ENCODE measurements at places on chromosomes 11 and 22.

DNA sequence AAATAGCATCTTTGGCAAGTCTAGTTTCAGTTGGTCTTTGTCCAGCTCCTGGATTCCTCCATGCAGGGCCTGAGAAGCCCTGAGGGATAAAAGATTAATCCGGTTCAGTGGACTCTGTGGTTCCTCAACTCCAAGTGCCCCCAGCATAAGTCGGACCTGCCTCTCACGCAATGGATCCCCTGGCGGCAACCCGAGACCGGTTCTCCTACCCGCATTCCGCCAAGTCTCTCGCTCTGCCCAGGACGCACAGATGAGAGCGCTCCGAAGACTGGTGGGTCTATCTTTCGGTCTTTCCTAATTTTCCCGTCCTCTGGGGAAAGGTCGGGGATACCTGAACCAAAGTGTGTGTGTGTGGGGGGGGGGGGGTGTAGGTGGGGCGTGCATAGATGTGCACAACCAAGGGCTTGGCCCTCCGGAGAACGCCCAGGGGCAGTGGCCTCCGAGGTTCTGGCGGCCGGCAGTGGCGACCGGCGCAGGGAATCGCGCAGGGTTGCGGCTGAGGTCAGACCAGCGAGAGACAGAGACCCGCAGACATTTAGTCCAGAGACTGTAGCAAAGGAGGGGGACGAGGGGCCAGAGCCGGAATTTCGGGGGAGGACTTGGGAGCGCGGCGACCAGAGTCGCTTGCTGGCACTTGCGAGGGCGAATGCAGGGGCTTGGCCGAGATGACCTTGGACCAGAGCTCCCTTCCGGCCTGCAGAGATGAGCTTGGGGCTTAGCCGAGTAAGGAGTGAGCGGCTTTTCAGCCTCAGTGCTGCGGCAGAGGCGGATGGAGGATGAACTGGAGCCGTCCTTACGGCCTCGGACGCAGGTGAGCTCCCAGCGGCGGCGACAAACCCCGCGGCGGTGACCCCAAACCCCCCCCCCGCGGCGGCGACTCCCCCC is 712 bp upstream of the SLC2A11 start:
- no peak for DNase-seq

DNA sequence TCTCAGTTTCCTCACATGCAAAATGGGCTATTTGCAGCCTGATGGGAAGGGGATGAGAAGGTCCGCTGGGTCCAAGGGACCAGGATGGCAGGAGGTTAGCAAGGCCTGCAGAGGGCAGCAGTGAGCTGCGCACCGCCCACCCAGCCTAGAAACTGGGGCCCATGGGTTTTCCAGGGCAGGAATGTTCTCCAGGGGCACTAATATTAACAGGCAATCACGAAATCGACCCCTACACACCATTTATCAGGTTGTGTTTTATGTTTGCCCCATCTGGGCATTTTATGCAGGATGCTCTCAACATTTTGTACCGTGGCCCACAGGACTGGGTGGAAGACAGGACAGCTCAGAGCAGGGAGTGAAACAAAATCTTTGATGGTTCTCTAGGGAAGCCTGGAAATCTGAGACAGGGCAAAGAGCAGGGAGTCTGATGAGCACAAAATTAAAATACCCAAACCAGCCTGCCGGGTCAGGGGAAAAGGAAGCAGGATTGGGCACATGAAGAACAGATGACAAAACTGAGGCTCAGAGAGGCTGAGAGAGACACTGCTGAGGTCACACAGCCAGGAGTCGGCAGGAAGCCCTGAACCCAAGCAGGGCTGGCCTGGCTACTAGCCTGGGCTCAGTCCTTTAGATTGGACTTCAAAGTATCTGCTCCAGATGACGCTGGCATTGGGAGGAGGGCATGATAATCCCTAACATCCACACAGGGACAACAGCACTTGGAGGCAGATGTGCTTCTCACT is 1.6 kb upstream of the BCR start:
- peak; percentile 74 for DNase-seq

DNA sequence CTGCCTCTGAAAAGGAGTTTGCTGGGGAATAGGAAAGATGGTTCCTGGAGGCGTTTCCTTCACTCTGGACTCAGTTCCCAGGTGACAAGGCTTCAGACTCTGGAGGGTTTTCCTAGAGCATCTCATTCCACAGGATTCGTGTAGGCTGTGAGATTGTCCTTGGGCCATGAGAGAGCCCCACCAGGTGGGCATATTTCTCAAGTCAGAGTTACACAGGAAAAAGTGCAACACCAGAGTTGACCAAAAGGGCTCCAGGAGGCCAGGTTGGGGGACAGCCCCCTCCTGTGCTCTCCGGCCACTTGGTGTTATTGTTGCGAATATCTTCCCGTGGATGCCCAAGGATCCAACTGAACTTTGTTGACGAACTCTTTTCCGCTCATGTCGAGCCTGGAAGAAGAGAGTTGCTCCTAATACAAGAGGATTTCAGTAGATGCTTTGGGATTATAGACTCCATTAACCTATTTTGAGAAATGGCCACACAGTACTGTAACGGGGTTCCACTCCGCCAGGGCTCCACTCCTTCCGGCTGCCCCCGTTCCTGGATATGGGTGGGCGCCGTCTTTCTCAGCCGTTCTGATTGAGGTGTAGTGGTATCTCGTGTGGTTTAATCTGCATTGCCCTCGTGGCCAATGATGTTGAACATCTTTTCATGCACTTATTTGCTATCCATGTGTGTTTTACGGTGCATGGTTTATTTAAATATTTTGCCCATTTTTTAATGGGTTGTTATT is 580.3 kb downstream of the BRD1 start:
- no peak for DNase-seq

DNA sequence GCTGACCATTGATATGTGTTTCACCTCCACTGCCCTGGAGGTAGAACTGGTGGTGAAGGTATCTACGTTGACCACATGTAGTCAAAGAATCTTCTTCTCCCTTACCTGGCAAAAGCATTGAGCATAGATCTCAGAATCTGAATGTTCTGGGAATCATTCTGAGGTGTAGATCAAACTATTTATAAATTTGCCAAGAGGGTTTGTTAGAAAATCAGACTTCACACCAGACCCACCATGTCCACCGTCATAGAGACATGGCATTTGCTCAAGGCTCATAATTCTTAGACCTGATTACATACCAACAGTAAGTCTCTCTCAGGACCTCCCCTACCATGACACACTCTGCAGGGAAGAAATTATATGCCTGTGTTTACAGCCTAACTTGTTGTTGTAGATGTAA is at the start of gene OR8B2:
Gene OR8B2, minus strand, starts transcription at position 101 of the 400 bp plus-strand sequence. CDS start 1,156 bp downstream, outside the sequence.
- DNase-seq, result no peak

DNA sequence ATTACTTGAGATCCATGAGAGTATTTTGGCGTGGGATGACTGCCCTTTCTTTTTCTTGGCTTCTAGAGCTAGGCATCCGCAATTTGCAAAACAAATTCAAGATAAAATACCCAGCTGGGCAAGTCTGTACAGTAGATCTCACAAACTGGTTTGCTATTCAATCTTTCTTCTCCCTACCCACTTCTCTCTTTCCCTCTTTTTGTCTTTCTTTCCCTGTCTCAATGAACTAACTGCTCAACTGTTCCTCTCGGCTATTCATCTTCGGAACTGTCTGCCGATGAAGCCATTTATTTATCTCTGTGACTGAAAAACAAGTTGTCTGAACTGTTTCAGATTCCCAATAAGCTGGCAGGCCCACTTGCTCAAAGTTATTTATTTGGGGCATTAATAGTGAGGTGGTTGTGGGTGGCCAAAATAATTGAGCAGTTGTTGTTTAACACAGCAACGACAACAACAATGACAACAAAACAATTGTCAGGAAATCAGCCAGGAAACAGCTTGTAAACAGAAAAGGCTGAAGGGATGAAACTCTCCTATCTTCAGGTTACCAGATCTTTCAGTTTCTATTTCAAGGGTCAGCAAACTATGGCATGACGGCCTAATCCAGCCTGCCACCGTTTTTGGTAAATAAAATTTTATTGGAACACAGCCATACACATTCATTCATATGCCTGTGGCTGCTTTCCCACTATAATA is 76.0 kb upstream of the MTMR2 start:
- DNase-seq, result no peak

GRCh38 chr11:130220311-130221035 is 60.9 kb downstream of the ST14 start:
- no peak for DNase-seq

- DNase-seq, result no peak
These were observed 443.7 kb downstream of the NTM start for GRCh38 chr11:131814108-131814507.

- no peak for DNase-seq
These were observed 8.9 kb downstream of the AP2A2 start for GRCh38 chr11:934527-934926.

DNA sequence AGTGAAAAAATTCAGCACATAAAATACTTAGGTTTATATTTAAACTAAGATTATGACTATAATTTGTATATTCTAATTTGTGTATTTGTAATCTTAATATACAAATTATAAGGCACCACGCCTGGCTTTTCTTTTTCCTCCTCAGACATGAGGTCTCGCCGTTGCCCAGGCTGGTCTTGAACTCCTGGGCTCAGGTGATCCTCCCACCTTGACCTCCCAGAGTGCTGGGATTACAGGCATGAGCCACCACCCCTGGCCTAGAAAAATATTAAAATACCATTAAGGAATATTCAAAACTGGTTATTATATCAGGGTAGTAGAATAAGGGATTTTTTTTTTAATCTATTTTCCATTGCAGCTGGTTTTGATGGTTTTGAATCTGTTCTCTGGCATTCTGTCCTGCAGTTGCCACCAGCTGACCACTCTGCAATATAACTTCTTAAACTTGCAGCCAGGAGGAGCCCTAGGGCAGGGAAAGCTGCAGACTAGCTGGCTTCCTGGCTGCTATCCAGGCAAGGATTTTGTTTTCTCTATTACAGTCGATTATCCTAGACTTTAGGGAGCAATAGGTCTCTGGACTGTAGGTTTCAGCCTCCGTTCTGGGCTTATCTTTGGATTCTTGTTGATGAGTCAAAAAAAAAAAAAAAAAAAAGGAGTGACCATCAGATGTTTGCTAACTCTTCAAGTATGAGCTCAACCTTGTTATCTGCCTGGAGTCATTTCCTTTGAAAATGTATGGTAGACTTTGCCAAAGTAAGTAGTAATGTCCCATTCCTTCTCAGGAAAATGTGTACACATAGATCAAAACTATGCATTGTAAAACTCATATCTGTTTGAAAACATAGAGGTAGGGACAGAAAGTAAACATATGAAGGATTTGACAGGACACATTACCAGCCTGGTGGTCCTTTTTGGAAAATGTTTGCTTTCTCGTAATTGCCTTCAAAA is 13.2 kb downstream of the POLA2 start:
- DNase-seq, result peak; percentile 93

DNA sequence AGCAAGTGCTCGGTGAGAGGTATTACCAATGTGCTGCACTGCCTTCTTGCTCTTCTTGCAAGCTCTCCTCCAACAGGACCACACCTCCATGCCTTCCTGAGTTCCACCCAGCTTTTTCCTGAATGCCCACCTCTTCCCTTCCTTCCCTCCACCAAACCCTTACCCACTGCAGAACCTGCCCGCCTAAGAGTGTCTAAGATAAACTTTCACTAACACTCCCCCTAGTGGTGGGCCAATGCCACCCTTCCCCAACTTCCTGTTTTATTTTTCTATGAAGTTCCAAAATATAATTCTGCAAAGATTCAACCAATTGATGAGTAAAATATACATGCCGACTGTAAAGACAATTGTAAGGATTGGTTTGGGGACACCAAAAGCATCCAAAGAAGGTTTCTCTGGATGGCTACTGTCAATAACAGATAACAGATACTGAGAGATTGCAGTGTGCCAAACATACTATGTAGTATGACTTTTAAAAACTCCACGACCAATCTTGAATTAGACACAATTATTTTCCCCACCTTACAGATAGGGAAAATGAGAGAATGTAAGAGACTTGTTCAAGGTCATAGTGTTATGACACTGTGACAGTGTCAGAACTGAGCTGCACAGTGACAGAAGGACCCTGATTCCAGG is 38.6 kb upstream of the BMAL1 start:
- DNase-seq, result peak; percentile 22

DNA sequence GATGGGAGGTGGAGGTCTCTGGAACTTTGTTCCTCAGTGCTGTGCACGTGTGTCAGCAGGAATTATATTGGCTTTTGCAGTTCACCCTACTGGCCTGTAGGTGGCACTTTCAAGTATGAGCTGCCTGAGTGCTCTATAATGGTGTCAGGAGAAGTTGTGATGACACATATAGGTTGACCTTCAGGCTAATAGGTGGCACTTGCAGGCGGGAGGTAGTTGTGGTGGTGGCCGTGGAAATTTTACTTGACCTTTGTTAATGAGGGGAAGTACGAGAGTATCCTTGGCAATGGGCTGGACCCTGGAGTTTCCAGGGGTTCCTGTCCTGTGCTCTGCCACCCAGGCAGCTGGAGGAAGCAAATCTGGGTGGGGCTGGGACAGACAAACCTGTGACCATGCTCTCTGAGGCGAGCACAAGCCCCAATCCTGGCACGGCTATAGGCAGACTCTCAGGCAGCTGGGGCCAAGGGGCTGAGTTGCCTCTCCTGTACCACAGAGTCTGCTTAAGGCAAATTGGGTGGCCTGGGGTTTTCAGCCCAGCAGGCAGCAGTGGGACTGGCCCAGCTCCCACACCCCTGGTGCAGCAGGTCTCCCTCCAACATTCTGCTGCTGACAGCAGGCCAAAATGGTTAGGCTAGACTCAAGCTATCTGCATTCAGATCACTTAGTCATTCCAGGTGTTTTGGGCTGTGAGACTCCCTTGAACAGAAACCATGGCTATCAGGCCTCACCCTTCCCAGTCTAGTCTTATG is 147.5 kb upstream of the CTSC start:
- no peak for DNase-seq

DNA sequence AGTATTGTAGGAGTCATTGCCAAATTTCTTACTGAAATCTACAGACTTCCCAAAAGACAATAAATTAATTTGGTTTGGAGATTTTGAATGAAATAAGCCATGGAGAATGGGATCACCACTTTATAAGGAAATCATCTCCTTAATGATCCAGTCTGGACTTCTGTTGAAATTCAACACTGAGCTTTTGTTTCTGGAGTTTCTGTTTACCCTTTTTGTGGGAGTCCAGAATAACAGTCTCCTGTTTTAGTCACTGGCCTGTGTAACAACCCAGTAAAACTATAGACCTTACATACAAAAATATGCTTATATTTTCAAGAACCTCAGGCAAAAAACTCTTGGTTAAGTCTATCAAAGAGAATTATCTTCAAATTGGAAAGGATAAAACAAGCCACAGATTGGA is 321.7 kb upstream of the PLET1 start:
- DNase-seq, result no peak

GRCh38 chr11:73003088-73003487 is 139.0 kb downstream of the FCHSD2 start:
- DNase-seq, result no peak

GRCh38 chr11:32098142-32098903 is 7.4 kb downstream of the RCN1 start:
- DNase-seq, result no peak

- no peak for DNase-seq
These were observed 6.1 kb downstream of the PI4KA start for GRCh38 chr22:20852503-20852902.

Data from uterus (tissue), 4 donors.